ENCODE measurements at places on chromosomes 13 and 19.

- no peak for DNase-seq
Measured at GRCh38 chr19:23460656-23461055, 65.4 kb upstream of the ZNF91 start.

- no peak for DNase-seq
Measured at GRCh38 chr19:53989600-53990533, 1.6 kb upstream of the CACNG6 start.

DNA sequence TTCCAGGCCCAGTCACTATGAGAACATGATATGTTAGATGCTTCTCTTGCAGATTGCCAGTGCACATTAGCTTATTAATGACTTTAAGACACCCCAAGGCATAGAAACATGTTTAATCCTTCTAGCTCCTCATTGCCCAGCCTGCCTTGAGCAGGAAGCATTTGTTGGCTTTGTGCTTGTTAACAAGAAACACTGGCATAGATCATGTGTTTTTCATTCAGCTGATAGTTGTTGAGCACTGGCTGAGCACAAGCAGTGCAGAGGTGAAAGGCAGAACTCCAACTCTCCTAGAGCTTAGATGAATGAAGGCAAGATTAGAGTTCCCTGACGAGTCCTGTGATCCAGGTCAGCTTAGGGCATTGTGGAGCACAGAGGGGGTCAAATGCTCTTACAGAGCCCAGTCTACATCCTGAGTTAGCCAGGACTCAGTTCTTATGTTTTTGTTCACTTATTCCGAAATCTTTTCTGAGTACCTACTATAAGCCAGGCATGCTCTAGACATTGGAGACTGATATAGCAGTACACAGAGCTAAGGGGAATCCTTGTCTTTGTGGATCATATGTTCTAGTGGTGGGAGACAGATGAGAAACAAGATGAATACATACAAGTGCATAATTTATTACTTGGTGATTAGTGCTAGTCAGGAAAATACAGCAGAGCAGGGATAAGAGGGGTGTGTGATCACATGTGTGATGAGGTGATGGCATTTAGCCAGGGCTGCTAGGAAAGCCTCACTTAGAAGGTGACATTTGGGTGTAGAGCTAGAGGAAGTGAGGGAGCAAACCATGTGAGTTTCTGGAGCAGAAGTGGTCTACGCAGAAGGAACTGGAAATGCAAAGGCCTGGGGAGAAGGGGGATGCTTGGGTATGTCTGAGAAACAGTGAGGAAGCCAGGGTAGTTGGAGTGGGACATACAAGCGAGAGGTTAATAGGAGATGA, 101.2 kb downstream of the WASF3 start:
- no peak for DNase-seq

DNA sequence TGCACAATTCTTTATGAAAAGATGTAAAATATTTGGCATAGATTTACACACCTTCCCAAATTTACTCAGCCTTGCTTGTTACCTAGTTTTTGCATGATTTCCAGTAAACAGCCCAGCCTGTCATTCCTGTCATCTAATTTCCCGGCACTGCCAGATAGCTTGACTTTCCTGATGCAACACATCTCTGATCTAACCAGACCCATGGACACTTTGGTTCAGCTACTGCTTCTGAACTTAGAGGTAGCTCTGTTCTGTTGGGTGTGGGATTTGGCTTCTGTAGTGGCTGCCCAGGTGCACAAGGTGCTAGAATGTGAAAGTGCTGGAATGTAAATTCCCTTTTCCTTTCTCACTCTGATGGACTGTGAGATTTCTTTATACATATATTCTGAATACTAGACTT, 1033.5 kb downstream of the SLITRK1 start:
- DNase-seq, result no peak

GRCh38 chr13:96621634-96622183, 372.6 kb downstream of the OXGR1 start:
- no peak for DNase-seq

- DNase-seq, result no peak
Measured at GRCh38 chr13:20550799-20551198, 16.2 kb upstream of the IFT88 start.

- no peak for DNase-seq
Measured at GRCh38 chr19:21590867-21591266, 85.5 kb downstream of the ZNF429 start.

GRCh38 chr13:45332831-45333219, 8.2 kb downstream of the TPT1 start:
- DNase-seq, result no peak

DNA sequence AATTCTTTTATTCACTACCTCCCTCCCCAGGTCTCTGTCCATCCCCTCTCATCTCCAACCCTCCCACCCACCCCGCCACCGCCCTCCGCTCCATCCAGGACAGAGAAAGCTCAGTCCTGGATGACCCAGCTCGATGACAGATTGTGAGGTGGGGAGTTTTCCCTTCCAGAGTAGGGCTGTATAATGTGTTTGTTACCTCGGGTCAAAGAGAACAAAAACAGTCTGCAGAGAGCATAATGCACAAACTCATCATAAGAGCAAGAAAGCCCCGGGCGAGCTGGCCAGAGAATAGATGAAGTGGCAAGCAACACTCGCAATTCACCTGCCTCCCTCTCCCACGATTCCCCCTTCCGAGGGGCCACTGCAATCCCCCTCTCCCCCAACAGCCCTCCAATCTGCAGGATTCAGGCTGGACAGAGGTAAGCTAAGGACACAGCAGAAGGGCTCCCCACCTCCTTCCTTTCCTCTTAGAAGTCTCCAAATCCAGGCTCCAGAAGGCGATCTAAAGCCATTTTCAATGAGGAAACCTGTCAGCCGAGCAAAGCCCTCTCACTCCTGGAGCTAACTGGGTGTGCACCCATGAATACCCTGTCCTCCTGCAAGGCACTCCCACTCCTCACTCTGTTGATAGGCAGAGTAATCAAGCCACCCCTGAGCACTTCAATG, 2.6 kb downstream of the CACNA1A start:
- no peak for DNase-seq

DNA sequence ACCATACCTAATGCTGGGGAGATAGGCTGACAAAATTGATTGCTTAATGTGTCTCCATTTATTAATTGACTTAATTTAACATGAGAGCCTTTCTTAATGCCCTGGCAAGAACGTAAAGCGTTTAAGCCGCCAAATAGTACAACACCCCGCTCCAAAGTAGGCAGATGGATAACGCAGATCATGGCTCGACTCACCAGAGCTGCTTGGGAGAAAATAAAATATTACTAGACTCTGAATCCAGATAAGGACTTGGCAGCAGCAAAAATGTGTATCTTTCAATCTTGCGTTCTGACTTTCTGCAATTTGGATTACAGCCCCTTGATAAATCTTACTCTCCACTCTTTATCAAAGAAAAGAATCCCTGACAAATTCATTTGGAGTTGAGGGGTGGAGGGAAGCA, 403 bp upstream of the SIAH3 start:
- DNase-seq, result no peak
